ENCODE measurements at places on chromosomes 7 and 10. TPM values are rescaled to one million over a fixed set of nuclear protein-coding genes. Genes with fewer than 3 reads are reported as not detected.

Gene LIPF
- total RNA-seq = not detected

GRCh38 chr10:24779737-24780136 is 56.0 kb upstream of the ARHGAP21 start:
- DNase-seq = no peak

Gene IQUB
- total RNA-seq = 0.07 TPM

- no peak for DNase-seq
Observed at GRCh38 chr7:136039577-136040345, 62.6 kb upstream of the MTPN start.

Gene ADRA2A
- total RNA-seq = 4.3 TPM

DNA sequence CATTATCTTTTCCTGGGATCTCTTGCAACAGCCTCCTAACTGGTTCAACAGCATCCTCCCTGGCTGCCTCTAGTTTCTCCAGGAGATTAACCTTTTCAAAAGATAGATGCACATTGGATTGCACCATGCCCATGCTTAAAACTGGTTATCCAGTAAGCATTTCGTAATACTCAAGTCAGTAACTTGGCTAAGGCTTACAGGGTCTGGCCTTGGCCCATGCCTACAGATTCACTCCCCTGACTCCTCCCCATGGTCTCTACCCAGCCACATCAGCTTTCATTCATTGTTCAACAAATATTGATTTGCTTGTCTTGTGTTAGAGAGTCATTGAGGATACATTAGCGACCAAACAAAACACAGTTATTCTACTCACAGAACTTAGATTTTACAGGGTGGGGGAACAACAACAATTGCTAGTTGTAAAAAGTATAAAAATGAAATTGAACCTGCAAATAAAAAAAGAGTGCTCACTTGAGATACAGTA is 1.8 kb upstream of the KIF20B start:
- no peak for DNase-seq

Gene RPS24
- total RNA-seq = 1,301 TPM

Gene OR2A42
- total RNA-seq = not detected

Gene OR2A12
- not detected for total RNA-seq

Gene SEMA3E
- 1.7 TPM for total RNA-seq

GRCh38 chr10:91709394-91709798 is 76.5 kb upstream of the PPP1R3C start:
- no peak for DNase-seq

GRCh38 chr7:136308230-136308629 is 331.1 kb upstream of the MTPN start:
- DNase-seq = no peak

Gene SNCG
- total RNA-seq = 23.4 TPM

- DNase-seq = no peak
Observed at GRCh38 chr7:81873559-81873958, 103.7 kb upstream of the HGF start.

Gene PILRA
- 0.28 TPM for total RNA-seq

Gene ELFN1
- total RNA-seq = 16.0 TPM

- peak; percentile 70 for DNase-seq
Observed at GRCh38 chr7:94908323-94909178, 1.2 kb downstream of the PPP1R9A start.

DNA sequence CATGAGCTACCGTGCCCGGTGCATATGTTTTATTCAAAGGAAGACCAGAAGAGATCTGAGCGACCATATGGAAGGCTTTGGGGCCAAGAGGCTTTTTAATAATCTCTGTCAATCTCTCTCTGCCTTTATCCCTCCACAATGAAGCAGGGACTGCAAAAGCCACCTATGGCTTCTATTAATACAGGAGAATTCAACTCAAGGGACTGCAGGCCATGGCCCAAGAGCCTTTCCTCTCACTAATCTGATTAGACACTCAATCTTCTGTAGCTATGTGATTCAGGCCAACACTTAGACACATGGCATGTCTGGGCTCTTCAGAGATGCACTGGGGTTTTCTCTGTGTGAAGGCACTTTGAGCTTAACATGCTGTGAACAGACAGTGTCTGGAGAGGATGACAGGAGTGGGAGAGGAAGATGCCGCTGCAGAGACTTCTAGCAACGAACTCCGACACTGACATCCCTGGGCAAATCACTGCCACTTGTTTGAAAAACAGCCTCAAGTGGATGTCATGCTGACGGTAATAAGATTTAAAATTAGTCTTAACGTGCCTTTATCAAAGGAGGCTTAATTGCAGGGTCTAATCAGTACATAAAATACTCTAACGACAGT is 114.4 kb upstream of the AOAH start:
- DNase-seq = no peak

DNA sequence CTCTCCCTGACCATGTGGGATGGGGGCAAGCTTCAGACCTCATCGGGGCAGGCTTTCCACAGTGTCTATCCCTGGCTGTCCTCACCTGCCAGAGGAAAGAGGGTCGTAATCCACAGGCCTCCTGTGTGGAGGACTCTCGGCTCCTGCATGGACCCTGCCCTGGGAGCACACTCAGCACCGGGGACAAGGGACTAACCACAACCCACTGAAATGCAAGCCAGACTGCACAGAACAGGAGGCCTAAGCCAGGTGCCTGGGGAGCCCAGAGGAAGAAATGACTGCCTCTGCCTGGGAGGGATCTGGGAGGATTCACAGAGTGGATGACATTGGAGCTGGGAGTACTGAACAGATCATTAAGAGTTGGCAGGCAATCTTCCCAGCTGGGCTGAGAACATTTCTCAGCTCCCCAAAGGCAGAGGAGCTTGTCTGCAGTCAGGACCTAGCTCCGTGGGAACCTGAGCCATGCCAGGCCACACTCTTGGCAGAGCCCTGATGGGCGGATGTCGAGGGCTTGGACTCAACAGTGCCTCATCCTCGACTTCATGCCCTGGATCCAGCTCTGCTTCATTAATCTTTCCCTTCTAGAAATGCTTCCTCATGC is 213.4 kb downstream of the USP6NL start:
- peak; percentile 26 for DNase-seq

DNA sequence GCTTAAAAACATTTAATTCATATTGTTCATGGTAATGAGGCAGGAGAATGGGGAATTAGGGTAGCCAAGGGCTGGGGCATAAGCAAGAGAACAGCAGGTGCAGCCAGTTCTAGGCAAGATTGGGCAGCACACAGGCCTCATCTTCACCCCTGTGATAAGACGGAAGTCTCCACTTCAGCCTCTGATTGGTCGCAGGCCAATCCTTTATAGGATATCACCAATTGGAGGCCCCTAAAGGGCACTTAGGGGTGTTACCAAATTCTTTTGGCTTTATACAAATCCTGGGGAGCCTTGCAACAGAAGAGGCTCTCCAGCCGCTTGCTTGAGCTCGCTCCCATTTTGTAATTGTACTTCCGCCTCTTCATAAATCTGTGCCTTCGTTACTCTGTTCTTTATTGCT is 231.1 kb downstream of the REEP3 start:
- DNase-seq = no peak

GRCh38 chr10:114819322-114819721 is 2.3 kb upstream of the FHIP2A start:
- DNase-seq = no peak

Gene ASAH2B
- 3.4 TPM for total RNA-seq

GRCh38 chr10:113158183-113158582 is 208.1 kb downstream of the TCF7L2 start:
- DNase-seq = peak; percentile 70

Gene SPDYE16
- not detected for total RNA-seq

- DNase-seq = no peak
Observed at GRCh38 chr7:130899638-130900401, 165.8 kb upstream of the KLF14 start.

DNA sequence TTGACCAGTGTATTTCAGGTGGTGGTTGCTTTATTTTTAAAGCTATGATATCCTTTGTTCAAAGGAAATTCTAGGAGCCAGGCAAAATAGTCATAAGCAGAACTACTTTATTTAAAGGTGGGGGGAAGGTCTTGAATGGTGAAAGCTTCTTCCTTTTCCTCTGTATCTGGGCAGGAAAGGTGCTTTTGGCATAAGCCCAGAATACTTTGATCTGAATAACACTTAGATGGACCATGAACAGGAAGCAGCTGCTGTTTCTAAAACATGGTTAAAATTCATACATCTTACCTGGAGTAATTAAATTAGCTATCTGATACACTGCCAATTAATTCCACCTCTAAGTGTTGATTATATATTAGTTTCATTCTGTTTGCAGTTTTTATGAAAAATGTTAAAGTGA is 13.3 kb downstream of the ZNF804B start:
- DNase-seq = no peak

GRCh38 chr7:20075992-20076820 is 141.0 kb downstream of the MACC1 start:
- DNase-seq = no peak

Gene UNCX
- not detected for total RNA-seq

DNA sequence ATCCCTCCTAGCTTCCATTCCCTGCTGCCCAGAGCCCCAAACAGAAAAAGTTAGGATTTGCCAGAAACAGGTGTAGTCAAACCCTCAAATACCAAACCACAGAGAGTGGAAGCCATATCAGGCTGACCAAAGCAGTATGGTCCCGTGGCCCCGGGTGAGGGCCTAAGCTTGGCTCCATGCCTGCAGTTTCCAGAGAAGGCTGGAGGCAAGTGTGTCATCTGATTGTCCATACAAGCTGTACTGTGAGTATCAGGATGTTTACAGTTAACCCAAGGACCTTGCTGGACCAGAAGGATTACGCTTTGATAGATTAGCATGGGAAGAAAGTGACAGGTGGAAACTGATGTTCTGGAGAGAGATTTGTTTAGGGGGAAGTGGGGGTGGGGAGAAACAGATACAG is 96.3 kb downstream of the PRKAG2 start:
- no peak for DNase-seq

DNA sequence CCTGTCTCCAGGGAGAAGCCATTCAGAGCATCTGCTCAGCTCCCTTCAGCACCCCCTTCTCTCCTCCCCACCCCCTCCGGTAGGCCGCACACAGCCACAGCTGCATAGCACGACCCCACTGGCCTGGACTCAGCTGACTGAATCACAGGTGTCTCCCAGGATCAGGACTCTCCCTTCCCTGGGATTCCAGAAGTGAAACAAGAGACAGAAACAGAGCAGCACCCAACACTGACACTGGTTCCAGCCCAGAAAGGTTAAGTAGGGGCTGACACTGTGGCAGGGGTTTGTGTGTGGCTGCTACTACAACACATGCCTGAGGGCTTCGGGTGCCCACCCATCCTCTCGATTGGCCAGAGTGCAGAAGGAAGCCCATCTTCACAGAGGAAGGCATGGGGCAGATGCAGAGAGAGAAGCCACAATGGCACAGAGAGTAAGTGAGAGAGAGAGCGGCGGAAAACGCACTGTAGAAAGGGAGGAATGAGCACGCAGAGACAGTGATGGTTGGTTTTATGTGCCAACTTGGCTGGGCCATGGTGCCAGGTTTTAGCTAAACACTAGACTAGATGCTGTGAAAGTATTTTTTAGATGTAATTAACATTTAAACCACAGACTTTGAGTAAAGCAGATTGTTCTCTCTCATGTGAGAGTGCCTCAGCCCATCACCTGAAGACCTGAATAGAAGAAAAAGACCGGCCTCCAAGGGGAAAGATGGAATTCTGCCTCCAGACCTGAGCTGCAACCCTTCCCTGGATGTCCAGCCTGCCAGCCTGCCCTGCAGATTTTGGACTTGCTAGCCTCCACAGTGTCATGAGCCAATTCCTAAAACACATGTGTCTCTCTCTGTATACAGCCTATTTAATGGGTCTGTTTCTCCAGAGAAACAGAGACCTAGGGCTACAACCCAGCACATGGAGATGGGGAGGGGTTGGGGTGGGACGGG is 107.5 kb downstream of the GRB10 start:
- peak; percentile 10 for DNase-seq

- DNase-seq = no peak
Observed at GRCh38 chr7:125363873-125364272, 434.2 kb upstream of the POT1 start.

Gene BMPER
- total RNA-seq = 2.4 TPM

Gene ATG9B
- total RNA-seq = 1.7 TPM

Gene HTR5A
- total RNA-seq = not detected

Gene APBB1IP
- total RNA-seq = not detected

DNA sequence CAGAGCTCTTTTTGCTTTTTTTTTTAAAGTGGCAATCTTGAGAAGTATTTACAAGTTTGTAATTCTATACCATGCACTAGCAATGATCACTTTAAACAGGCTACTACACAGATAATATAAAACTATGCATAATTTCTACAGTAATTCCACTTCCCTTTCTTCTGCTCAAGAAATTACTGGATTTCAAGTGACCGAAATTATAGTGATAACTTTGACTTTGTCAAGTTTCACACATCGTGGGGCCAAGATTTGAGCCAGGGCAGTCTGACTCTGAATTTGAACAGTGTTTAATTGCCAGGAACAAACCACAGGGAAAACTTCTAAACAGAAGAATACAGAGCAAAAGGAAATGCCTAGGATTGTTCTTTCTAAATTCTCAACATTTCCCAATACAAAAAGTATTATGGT is 288.3 kb upstream of the MKLN1 start:
- DNase-seq = no peak

GRCh38 chr7:137895301-137896221 is 48.8 kb upstream of the DGKI start:
- DNase-seq = no peak

- DNase-seq = no peak
Observed at GRCh38 chr7:7138897-7139296, 43.4 kb upstream of the C1GALT1 start.

GRCh38 chr7:103418241-103418640 is 27.8 kb downstream of the SLC26A5 start:
- DNase-seq = no peak

Gene KAT6B
- total RNA-seq = 11.2 TPM

Gene HYAL4
- 0.11 TPM for total RNA-seq

DNA sequence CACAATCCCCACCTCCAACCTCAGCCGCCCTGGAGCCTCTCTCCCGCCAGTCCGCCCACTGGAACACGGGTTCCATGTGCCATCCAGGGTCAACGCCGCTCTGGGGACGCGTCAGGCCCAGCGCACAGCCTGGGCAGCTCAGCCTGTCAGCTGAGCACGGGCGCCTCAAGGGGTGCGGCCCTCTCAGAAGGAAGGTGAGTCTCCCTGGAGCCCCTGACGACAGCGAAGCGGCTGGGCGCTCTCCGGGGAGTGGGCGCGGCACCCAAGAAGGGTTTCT is 1.2 kb upstream of the SLC18A3 start:
- DNase-seq = peak; percentile 77

- DNase-seq = no peak
Observed at GRCh38 chr7:155705623-155706360, 61.3 kb downstream of the RBM33 start.
